ENCODE measurements at places on chromosomes 7 and 10.
A peak's percentile ranks its signal among the peaks of the same experiment; 100 is the strongest.

- DNase-seq = no peak
These were observed 265.9 kb upstream of the YAE1 start for GRCh38 chr7:39300276-39300675.

DNA sequence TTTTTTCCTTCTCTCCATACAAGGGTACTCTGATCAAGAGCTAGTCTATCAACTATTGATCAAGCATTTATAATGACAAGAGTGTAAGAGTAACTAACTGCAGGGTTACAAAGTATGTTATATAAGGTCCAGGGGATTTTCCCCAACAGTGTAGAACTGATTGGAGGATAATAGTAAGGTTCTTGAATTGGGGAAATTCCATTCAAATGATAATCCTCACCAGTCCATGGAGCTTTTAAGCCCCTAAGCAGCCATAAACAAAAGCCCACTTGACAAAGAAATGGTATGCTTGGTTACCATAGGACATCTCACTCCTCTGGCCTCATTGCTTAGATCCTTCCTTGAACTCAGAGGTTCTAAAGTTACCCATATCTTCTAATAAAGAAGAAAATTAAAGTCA, 8.2 kb downstream of the YME1L1 start:
- DNase-seq = no peak

DNA sequence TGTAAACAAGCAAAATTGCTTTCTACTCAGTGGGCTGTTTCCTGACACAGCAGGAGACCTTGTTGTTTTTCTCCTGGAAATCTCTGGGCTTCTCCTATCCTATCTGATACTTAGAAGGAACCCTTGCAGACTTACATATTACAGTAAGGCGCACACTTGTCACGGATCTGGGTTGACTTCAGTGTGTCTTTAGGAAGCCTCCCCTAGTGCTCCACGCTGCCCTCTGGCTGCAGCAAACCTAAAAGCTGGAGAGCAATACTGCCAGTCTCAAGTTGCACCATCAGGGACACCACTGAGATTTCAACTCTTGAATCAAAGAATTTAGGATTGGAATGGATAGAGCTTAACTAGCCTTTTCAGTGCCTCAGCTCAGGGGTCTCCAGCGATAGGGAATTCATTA, 495.3 kb downstream of the LRMDA start:
- no peak for DNase-seq

GRCh38 chr10:69624245-69624786, 5.7 kb upstream of the FAM241B start:
- DNase-seq = no peak

DNA sequence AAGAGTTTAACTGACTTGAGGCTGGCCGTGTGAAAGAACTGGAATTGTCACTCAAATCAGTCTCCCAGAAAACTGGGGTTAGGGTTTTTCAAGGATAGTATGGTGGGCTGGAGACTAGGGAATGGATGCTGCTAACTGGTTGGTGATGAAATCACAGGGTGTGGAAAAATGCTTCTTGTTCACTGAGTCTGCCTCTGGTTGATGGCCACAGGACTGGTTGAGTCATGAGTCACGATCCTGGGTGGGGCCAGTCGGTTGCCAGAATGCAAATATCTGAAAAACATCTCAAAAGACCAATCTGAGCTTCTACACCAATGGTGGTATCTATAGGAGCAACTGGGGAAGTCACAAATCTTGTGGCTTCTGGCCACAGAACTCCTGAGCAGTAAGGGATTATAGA, 16.3 kb upstream of the BAMBI start:
- peak; percentile 88 for DNase-seq

DNA sequence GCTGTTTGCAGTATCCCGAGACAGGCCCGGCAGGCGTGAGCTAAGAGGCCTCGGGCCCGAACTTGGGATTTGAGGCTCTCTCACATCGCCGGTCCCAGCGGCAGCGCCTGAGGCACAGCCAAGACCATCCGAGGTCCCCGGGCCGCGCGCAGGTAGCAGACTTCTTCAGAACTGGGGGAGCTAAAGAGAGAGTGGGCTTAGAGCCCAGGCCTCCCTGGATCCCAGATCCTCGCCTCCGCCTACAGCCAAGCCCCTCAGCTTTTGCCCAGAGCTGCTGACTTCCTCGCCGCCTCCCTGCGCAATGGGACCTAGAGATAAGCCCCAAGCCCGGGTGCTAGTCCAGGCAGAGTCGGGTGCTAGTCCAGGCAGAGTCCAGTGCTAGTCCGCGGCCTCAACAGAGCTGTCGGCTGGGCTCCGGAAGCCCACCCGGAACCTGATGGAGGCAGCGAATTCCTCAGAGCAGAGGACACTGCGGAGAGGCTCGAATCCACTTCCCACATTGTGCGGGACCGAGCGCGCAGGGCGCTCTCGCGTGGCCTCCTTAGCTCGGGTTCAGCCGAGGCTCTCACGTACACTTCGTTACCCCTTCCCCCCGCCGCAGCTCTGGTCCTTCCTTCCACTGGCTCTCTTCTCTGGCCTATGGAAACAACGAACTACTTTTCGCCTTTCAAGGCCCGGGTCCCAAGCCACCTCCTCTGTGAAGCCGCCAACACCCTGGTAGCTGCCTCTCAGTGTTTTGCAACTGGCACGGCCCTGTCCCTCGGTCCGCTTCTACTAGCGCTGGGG, 5.8 kb downstream of the LBX1 start:
- DNase-seq = no peak

DNA sequence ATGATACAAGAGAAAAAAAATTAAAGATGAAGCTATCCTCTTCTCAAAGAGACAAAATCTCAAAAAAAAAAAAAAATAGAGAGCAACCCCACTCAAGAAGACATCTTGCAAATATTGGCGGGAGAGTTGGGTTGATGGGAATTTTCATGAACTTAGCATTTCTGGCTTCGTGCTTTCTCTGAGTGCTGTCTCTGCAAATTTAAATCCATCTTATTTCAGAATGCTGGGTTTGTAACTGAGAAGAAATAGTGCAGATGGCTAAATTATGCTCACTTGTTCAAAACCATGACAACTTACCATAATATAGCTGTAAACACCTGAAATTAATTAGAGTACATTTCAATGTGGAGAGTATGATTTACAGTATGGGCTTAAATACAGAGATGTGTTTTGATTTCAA, 484.8 kb upstream of the CELF2 start:
- DNase-seq = peak; percentile 12

GRCh38 chr7:74002474-74003017, 25.4 kb upstream of the ELN start:
- DNase-seq = peak; percentile 55

GRCh38 chr10:58998924-58999713, 177.3 kb upstream of the PHYHIPL start:
- no peak for DNase-seq

DNA sequence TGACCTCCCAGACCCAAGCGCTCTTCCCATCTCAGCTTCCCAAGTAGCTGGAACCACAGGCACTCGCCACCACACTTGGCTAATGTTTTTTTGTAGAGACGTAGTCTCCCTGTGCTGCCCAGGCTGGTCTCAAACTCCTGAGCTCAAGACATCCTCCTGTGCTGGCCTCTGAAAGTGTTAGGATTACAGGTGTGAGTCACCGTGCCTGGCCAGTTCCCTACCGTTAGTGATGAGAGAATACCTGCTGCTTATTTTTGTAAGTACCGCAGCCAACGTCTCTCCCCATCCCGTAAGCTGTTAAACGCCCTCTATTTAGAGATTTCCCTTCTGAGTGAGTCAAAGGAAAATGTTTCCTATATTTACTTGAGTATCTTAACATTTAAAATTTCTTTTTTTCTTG, 38.5 kb upstream of the PDLIM1 start:
- DNase-seq = no peak

GRCh38 chr10:3195726-3196125, 23.1 kb upstream of the PITRM1 start:
- no peak for DNase-seq

DNA sequence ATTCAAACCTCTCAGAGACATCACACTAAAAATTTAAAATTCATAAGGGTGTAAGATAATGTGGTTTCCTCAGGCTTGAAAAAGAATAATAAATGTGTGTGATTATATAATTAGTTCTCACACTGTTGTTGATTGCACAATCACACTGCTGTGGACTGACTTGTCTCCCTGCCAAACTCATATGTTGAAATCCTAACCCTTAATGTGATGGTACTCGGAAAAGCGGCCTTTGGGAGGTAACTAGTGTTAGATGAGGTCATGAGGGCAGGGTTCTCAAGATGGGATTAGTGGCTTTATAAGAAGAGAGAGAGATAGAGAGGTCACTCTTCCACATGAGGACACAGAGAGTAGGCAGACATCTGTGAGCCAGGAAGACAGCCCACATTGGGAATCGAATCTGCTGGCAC, 128.5 kb upstream of the COL1A2 start:
- peak; percentile 52 for DNase-seq

DNA sequence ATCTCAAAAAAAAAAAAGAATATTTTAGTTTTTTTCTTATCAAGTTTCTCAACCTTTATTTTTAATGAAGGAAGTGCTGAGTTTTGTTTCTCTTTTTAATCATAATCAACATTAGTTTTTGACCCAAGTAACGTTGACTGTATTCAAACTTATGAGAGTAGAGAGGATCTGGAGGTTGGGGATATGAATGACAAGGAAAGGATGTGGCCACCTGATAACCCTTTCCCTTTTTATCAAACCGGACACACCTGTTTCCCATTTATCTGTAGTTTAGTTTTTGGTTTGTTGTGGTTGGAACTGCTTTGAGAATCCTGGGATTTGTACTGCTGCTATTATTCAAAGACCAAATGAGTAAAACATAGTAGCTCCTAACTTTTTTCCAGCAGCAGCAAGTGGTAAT, 38.6 kb downstream of the HACD1 start:
- DNase-seq = no peak

DNA sequence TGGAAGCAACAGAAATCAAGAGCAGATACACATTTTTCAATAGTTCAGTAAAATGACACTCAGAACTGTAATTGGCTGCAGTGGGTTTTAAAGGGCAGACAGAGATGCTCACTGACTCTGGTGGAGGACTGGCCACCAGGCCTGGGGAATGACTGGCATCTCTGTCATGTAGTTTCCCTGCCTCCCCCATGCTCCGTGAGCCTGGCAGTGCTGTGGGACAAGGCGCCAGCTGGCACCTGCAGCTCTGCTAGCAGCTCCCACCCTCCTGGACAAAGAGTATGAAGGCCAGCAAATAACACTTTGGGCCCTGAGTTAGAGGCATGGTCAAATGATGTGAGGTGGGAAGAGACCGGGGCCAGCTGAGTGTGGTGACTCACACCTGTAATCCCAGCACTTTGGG, 15.0 kb downstream of the TSPAN33 start:
- no peak for DNase-seq

GRCh38 chr7:36346260-36346831, 43.3 kb upstream of the ANLN start:
- DNase-seq = no peak

DNA sequence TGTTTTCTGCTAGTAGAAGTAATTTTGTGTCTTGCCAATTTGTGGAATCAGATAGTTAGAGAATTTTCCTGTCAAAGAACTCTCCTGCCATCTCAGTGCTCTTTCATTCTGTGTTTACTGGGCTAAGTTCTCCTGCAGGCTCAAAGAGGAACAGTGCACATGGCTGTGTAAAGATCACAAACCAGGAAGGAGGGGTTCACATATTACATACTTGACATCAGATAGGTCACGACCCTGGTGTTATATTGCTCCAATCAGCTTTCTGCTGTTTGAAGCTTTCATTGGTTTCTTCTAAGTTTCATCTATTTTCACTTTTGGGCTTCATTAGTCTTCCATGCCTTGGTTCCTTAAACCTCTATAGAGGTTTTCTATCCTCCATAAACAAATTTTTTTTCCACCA, 13.5 kb upstream of the ELMO1 start:
- no peak for DNase-seq

- peak; percentile 39 for DNase-seq
These were observed 1288.5 kb downstream of the GATA3 start for GRCh38 chr10:9342885-9343570.

DNA sequence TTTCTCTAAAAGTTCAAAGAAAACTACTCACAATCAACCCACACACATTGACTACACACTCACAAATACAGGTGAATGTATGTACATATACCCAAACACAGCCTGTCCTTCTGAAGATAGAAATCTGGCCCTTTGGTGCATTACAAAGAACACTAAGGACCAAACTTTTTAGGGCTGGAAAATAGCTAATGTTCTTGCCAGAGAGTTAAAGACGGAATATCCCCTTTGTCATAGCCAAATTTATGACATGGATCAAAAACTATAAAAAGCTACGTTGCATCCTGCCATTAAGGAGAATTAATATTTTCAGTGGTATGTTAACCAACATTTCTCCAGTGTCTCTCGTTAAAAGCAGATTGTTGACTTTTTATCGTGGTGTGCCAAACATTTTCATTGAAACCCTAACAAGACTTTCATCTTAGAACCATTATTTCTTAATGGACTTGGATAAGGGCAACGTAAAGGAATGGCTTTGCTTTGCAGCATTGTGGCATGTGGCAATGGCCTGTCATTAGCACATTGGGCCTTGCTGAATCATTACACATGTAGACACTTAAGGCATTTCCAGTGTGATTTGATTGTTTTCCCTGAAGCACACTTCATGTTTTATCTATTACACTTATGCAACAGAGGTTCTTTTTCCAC, 150.9 kb upstream of the MEOX2 start:
- DNase-seq = peak; percentile 29

GRCh38 chr10:71187600-71187999, 24.8 kb upstream of the UNC5B start:
- no peak for DNase-seq

- DNase-seq = no peak
These were observed 50.8 kb upstream of the PPP1R9A start for GRCh38 chr7:94856643-94857042.

- DNase-seq = peak; percentile 51
These were observed 62.5 kb downstream of the ABCB4 start for GRCh38 chr7:87413029-87413428.
